CD4-positive, CD25-positive, alpha-beta regulatory T cell (primary cell): ENCODE measurements at places on chromosomes 5 and 9. TPM values are rescaled to one million over a fixed set of nuclear protein-coding genes. Genes with fewer than 3 reads are reported as not detected.

EPB41L4A gene
- 0.09 TPM for polyA plus RNA-seq

MYMK gene
- not detected for polyA plus RNA-seq

PCDHGB5 gene
- polyA plus RNA-seq = not detected

TUSC1 gene
- polyA plus RNA-seq = not detected

LCN15 gene
- polyA plus RNA-seq = not detected

EIF4EBP3 gene
- 44.7 TPM for polyA plus RNA-seq

RGS14 gene
- polyA plus RNA-seq = 52.0 TPM

SH3PXD2B gene
- polyA plus RNA-seq = not detected

PFN3 gene
- polyA plus RNA-seq = not detected

C9 gene
- not detected for polyA plus RNA-seq

PCDHGA11 gene
- polyA plus RNA-seq = not detected

CCL21 gene
- not detected for polyA plus RNA-seq

IRF1 gene
- 190 TPM for polyA plus RNA-seq

C5orf34 gene
- polyA plus RNA-seq = 0.87 TPM

RASGRF2 gene
- 4.5 TPM for polyA plus RNA-seq

CYLC2 gene
- not detected for polyA plus RNA-seq

NR6A1 gene
- polyA plus RNA-seq = not detected

FANCG gene
- polyA plus RNA-seq = 10.2 TPM

TPPP gene
- polyA plus RNA-seq = 0.26 TPM

STXBP1 gene
- polyA plus RNA-seq = 0.13 TPM

RAD50 gene
- 10.8 TPM for polyA plus RNA-seq

TMEM174 gene
- not detected for polyA plus RNA-seq

PDE4D gene
- 2.7 TPM for polyA plus RNA-seq

KCNN2 gene
- polyA plus RNA-seq = not detected

AJM1 gene
- 0.10 TPM for polyA plus RNA-seq

GHR gene
- polyA plus RNA-seq = not detected

ALDH7A1 gene
- not detected for polyA plus RNA-seq

PCDHGA6 gene
- polyA plus RNA-seq = not detected

ADGRD2 gene
- polyA plus RNA-seq = not detected

FOXE1 gene
- not detected for polyA plus RNA-seq

EMB gene
- polyA plus RNA-seq = 249 TPM

ROR2 gene
- polyA plus RNA-seq = not detected

CMYA5 gene
- polyA plus RNA-seq = 0.05 TPM

PGM5 gene
- not detected for polyA plus RNA-seq

ACTBL2 gene
- polyA plus RNA-seq = not detected

RNF208 gene
- not detected for polyA plus RNA-seq

RGP1 gene
- 5.5 TPM for polyA plus RNA-seq

NR5A1 gene
- not detected for polyA plus RNA-seq

RNF224 gene
- not detected for polyA plus RNA-seq

TLX3 gene
- polyA plus RNA-seq = not detected

PCDHB13 gene
- polyA plus RNA-seq = not detected

DMRT3 gene
- not detected for polyA plus RNA-seq

NXNL2 gene
- polyA plus RNA-seq = not detected

WDR38 gene
- not detected for polyA plus RNA-seq

PDLIM4 gene
- not detected for polyA plus RNA-seq

DMRT1 gene
- not detected for polyA plus RNA-seq

IL5 gene
- not detected for polyA plus RNA-seq

CXCL14 gene
- polyA plus RNA-seq = not detected

GDF9 gene
- 0.24 TPM for polyA plus RNA-seq

CDC20B gene
- polyA plus RNA-seq = not detected

KIF4B gene
- polyA plus RNA-seq = not detected

LRRC19 gene
- polyA plus RNA-seq = not detected

KCNV2 gene
- polyA plus RNA-seq = not detected

DAB2 gene
- not detected for polyA plus RNA-seq

CCL27 gene
- polyA plus RNA-seq = not detected

FOXD4L4 gene
- not detected for polyA plus RNA-seq

DMRT2 gene
- polyA plus RNA-seq = not detected

OTULINL gene
- 53.9 TPM for polyA plus RNA-seq
